ENCODE measurements at places on chromosomes 12 and 14.

DNA sequence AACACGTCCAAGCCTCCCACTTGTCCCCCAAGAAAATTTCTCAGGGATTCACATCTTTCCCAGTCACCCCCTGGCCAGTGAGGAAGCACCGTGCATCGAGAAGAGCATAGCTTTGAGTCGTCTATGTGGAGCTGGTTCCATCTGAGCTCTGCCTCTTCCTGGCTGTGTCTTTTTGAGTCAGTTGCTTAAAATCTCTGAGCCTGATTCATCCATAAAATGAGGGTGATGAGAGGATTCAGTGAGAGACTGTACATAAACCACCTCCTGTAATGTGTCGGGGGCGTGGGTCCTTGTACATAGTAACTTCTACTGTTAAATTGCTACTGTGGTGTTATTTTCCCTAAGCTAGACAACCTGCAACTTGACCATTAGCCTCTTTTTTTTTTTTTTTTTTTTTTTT is 13.8 kb downstream of the CD9 start:
- DNase-seq, result no peak

DNA sequence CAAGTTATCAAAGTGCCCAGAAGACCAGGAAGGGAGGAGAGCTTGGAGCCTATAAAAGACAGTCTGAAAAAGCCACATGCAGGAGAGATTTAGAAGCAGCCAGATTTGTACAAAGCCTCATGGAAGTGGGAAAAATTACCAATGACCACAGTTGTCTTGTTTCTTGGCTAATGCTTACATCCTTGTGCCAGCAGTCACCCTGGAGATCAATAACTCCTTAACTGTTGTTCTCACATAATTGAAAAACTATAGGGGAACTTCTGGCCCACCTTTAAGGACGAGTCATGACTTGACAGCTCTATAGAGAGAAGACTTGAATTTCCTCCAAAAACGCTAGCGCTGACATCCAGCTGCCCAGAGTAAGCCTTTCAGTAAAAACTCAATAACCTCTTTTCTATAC is 313.1 kb downstream of the GALC start:
- DNase-seq, result no peak

GRCh38 chr12:6444031-6444430 is 724 bp upstream of the CD27 start:
- DNase-seq, result no peak

- DNase-seq, result no peak
Measured at GRCh38 chr12:6231359-6232268, 31.4 kb downstream of the CD9 start.

DNA sequence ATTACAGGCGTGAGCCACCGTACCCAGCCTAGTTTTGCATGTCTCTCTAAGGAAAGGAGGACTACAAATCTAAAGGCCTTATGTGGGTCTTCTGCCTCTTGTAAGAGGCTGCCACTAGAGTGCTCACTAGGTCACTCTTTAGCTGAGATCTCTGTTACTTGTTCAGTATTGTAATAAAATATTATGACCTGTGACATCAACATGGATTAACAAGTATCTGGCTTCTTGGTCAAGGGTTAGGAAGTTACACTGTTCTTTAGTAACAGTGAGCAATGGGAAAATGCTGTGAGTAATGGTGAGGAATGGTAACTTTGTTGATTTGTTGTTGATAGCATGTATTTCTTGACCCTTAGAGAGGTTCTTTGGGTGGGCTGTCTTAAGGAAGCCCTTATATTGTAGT is 50.5 kb downstream of the ERC1 start:
- DNase-seq, result no peak

- DNase-seq, result no peak
Measured at GRCh38 chr12:56591961-56592360, 38.2 kb downstream of the BAZ2A start.

- no peak for DNase-seq
Measured at GRCh38 chr14:22251090-22251489, 337.9 kb downstream of the DAD1 start.

DNA sequence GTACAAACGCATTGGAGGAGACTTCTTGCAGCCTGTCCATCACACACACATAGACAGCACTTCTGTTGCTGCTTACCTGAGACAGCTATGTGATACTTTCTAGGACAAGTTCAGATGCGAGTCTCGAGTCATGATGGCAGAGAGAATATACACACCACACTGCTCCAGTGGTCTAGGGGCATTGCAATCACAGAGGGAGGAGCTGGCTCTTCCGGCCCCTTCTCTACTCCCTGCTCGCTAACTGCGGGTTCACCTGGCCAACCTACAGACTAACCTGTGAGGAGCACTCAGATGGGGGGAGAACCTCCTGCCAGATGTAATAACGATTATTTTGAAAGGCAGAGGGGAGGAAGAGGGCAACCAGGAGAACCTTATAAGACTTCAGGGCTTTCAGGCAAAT is 30.7 kb downstream of the EMP1 start:
- no peak for DNase-seq

GRCh38 chr14:89382901-89383845 is 33.9 kb downstream of the FOXN3 start:
- no peak for DNase-seq

GRCh38 chr14:36579573-36580140 is 2.8 kb downstream of the NKX2-8 start:
- no peak for DNase-seq

- DNase-seq, result no peak
Measured at GRCh38 chr12:122982477-122982815, 2.0 kb downstream of the ARL6IP4 start.

GRCh38 chr12:105861227-105861626 is 277.5 kb downstream of the NUAK1 start:
- DNase-seq, result no peak

GRCh38 chr12:113823016-113823415 is 143.1 kb downstream of the RBM19 start:
- DNase-seq, result no peak

GRCh38 chr12:106302401-106303201 is at the start of gene TCP11L2:
Gene TCP11L2 (plus strand): TSS chr12:106302733. CDS start chr12:106311076, 8,343 bp downstream.
- DNase-seq, result peak; percentile 83

DNA sequence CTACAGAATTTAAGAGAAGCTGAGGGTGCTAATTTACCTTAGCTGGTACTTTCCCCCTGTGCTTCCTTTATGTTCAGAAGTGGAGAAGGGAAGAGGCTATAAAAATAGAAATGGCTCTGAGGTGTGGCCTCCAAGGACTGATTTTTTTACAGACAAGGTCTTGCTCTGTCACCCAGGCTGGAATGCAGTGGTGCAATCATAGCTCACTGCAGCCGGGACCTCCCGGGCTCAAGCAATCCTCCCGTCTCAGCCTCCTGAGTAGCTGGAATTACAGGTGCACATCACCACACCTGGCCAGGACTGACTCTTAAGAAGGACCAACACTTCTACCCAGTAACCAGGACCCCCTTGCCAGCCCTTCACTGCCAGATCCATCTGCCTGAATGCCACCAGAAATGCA is 23.9 kb upstream of the NAP1L1 start:
- DNase-seq, result no peak

GRCh38 chr12:14261096-14261495 is 104.4 kb upstream of the ATF7IP start:
- DNase-seq, result no peak

- DNase-seq, result no peak
Measured at GRCh38 chr14:81302638-81303037, 81.9 kb upstream of the GTF2A1 start.

DNA sequence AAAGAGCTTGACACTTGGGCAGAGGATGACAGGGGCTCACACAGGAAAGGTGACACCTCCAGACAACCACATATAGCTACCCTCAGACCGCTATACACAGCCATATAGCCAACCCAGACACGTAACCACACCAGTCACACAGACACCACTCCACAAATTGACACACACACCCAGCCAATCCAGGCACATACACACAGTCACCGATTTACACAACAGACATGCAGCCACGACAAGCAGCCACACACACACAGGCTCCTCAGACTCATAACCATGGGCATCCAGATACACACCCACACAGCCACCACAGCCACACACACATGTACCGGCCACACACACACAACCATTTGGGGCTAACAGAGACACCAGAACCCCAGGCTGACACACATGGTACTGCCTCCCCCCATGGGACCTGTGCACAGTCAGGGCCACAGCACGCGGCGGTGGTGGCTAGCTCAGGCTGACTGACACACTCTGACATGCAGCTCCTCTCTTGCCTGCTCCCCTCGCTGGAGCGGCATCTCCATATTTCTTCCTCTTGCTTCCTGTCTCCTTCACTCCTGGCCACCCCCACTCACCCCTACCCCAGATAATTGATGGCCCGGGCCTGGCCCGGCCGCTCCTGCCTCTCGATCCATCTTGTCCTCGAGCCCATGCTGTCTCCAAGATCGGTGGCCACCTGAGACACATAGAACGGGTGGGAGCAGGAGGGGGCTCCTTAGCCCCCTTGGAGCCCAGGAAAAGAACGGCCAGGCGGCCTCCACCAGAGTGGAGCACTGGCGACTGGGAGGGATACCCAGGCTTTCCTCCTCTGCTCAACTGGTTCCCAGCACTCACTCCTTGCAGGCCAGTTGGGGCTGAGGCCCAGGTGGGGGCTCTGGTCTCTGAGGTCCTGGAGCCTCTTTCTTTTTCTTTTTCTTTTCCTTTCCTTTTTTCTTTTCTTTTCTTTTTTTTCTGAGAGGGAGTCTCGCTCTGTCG is 6.0 kb upstream of the SHMT2 start:
- DNase-seq, result no peak

DNA sequence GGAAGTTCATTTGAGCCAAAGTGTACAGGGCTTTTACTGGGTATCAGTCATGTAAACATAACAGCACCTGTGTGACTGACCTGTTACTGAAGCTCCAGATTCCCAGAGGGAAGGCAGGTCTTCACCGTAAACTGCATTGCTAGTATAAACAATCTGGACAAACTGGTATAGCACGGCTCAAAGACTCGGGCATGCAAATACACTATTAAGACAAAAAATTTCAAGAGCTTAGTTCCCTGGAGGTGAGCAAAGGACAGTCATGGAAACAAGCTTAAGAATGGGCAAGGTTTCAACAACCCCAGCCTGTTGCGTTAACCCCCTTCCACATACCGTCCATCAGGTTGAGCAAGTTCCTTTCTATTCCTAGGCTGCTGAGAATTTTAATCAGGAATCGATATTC is 9.4 kb downstream of the PARP11 start:
- DNase-seq, result no peak

- DNase-seq, result no peak
Measured at GRCh38 chr14:59036134-59036533, 152.3 kb upstream of the DAAM1 start.

DNA sequence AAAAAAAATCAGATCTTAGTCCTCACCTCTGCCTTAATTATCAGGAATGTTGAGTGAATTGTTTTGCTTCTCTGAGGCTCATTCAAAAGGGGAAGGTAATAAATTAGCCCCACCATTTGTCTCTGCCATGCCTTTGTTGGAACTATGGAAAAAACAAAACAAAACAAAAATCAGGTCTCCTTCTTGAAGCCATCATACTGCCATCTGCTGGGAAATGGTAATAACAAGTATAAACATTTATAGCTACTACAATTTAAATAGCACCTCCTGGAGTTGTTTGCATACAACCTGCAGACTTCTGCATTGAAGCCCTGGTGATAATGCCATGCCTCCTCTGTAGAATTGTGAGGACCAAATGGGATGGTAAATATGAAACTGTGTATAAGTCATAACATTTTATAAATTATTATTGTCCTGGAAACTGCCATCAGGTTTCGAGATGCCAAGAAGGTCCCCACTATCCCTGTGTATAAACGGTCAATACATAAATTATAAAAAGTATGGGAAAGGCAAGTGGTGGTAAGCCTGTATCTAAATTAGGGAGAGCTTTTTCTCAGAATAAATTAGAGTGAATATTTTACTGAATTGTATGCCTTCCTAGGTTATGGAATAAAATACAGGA is 87.2 kb upstream of the FGD4 start:
- DNase-seq, result peak; percentile 71

DNA sequence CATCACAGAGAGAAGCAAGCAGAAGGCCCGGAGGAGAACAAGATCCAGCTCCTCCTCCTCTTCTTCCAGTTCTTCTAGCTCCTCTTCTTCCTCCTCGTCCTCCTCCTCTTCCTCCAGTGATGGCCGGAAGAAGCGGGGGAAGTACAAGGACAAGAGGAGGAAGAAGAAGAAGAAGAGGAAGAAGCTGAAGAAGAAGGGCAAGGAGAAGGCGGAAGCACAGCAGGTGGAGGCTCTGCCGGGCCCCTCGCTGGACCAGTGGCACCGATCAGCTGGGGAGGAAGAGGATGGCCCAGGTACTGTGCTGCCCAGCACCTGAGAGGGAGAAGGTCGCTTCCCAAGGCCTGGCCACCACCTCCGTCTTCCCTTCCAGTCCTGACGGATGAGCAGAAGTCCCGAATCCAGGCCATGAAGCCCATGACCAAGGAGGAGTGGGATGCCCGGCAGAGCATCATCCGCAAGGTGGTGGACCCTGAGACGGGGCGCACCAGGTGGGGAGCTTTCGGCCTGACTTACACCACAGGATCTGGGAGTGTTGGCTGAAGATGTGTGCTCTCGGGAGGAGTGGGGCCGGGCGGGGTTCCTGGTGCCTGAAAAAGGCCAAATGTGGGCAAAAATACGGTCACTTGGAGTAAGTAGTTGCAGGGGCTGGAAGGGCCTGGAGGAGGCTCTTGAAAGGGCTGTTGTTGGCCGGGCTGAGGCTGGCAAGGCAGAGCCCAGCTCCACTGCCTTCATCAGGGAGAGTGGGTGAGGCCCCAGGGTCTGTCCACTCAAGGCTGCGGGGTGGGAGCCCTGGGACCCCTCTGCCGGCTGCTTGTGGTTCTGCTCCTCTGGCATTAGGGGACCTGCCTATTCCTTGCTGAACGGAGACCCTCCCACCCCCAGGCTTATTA is 1.4 kb downstream of the ARL6IP4 start:
- no peak for DNase-seq

DNA sequence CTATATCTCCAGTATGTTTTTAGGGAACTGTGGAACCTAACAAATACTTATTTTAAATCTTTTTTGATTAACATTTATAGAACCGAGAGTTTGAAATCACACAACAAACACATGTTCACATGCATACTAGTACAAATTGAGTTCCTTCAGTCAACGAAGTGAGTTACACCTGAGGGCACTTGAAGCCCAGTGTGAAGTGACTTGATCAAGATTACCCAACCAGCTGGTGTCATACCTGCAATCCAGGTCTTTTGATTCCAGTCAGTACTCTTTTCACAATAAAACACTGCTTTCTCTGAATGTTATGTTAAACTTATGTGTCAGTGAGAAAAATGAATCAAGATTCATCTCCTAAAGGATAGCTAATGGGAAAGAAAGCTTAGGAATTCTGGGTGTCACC is 35.2 kb downstream of the VRK1 start:
- DNase-seq, result no peak

DNA sequence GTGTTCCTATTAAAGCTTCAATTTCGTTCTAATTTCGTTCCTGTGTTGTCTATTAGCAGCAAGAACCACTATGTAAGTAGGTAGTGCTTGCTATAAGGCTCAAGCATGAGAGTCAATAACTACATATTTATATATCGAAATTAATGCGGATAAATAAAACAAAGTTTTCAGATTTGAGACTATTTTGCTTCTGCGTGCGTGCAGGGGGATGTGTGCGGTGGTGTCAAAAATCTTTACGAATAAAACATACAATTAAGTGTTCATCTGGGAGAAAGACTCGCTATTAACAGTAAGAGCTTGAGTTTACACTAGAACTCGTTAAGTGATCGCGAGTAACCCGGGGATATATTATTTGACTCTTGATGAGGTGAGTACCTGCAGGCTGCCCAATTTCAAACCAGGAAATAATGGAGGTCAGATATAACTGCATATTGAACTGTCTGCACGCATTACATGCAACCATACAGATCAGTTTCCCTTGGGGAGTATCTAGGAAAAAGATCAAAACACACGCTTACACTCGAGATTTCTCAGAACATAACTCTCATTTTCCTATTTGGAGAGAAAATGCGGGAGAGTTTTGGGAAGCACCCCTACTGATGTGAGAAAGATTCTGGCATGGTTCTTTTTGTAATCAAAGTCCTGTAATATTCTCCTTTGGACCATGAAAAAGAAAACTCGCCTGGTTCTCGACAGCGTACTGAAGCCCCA is 813 bp downstream of the TWF1 start:
- DNase-seq, result peak; percentile 55
